Cortex of kidney (tissue), 1 donor: ENCODE measurements at places on chromosomes 1 and 21.

DNA sequence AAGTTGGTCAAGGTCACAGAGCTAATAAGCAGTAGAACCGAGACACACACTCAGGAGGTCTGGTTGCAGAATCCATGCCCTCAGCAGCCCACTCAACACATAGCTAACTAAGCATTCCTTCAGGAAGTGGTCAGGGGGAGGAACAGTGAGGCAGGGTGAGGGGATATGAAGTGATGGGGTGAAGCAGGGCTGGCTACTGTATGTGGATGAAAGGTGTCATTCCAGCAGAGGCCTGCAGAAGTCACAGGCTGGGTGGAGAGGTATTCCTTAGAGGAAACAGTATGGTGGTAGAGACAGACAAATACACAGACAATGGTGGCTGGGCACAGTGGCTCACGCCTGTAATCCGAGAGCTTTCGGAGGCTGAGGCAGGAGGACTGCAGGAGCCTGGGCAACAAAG lies 14.1 kb downstream of the TMCO4 start:
- no peak for DNase-seq

DNA sequence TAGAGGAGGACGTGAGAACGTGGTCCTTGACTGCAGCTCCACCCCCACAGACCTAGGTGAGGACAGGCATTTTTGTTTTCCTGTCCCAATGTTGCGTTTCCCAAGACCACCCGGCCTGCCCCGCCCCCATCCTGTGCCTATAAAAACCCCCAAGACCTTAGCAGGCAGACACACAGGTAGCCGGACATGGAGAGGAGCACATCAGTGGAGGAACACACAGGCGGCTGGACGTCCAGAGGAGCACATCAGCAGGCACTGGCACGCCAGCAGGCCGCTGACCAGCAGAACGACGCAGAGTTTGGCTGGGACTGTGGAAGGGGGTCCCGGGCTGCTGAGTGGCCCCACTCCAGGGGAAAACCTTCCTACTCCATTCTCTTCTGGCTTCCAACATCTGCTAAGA lies 12.7 kb upstream of the HMGCL start:
- DNase-seq: no peak

- no peak for DNase-seq
Observed at GRCh38 chr1:228034954-228035837, 28.4 kb downstream of the WNT3A start.

DNA sequence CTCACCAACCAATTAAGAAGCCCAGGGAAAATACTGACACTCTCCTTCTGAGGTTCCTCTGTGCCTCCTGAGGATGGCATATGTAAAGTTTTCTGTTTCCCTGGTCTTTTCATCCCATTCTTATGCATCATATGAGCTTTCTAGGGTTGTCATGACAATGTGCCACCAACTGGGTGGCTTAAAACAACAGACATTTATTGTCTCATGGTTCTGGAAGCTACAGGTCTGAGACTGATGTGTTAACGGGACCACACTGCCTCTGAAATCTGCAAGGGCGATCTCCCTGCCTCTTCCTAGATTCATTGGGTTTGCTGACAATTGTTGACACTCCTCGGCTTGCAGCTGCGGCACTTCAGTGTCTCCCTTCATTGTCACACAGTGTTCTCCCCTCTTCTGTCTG lies 308.4 kb downstream of the RGS7 start:
- no peak for DNase-seq

DNA sequence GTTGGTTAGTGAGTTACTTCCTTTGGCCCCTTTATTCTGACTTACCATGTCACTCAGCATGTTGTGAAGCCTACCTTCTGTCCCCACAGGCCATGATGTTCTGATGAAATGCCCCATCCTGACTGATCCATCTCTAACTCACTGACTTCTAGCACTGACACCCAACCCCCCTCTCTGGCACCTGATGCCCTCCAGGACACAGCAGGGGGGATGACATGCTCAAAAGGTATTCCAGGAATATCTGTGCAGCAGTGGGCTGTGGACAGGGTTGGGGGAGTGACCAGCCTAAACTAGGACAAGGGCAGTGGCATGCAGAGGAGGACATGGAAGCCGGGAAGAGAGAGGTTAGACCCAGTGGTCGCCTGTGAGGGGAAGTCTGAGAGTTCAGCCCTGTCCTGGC lies 25.5 kb downstream of the SYT2 start:
- no peak for DNase-seq

GRCh38 chr21:38669186-38669585 lies 136.5 kb upstream of the ETS2 start:
- DNase-seq: no peak

DNA sequence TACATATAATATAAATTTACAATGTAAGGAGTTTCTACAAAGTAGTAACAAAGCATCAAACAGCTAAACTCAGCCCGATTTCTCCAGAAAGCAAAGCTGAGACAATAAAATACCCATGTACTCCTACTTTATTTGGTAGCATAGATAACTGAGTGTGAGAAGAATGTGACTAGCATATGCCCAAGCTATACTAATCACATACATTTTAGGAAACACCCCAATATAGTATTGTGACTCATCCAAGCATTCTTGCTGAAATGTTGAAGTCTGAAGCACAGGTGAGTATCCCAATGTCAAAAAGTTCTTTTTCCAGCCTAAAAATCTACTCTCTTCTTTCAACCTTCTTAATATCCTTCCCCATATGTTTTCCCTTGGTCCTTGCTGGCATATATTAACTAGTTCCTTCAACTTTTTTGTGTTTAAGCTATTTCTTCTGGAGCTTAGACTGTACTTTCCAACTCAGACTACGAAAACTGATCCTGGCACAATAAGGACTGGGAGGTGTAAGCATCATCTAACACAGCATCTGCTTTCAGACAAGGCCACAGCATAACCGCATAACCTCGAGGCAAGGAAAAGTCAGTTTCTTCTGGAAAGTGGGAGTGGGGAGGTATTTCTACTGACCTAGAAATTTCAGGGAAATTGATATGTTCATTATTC lies 163.0 kb upstream of the RNPC3 start:
- DNase-seq: no peak

GRCh38 chr1:65056234-65056633 lies 89.9 kb upstream of the JAK1 start:
- no peak for DNase-seq

- DNase-seq: no peak
Observed at GRCh38 chr1:47697616-47698335, 259.9 kb downstream of the FOXD2 start.

- DNase-seq: no peak
Observed at GRCh38 chr1:181079382-181079781, 9.1 kb upstream of the IER5 start.

DNA sequence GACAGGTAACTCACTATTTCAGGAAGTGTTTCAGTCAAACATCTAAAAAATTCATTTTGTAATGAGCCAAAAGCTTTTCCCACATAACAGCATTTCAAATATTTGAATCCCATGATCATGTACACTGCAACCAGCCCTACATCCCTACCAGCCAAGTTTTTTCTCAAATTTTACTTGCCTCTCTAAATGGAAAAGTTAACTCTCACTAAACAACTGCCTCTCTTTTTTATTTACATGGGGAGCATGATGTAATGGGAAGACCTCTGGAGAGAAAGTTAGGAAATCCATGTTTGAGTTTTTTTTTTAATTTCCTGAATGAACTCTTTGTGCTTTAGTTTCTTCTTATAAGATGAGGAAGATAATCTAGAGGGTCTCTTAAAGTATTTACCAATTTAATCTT lies 70.5 kb downstream of the TTLL7 start:
- no peak for DNase-seq

DNA sequence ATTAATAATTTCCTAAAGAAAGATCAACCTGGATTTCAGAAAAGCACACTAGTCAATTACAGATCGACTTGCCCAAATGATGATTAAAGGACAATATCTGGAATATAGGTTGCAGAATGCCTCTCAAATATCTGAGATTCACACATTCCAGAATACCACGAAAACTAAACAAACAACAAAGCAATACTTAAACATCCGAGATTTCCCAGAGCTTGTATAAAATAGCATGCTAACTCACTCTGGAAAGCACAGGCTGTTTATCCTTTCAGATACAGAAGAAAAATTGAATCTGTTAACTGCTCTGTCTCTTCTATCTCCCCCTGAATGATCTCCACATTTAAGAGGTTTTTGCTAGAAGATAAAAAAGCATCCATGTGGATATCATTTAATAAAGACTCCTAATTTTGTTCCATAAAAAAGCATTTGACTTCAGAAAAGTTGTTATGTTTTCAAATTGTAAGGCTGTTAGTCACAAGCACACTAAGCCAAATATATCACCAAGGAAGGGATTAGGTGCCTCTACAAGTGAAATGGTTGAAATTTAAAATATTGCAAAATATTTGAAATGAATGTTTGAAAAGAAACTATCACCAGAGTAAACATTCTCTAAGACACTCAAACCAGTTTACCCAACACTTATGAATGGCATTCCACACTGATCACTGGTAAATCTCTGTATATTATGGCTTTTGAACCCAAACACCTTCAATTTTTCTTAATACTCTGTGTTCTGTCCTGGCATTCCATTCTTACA lies 865.1 kb upstream of the ADAMTS5 start:
- no peak for DNase-seq

- DNase-seq: no peak
Observed at GRCh38 chr1:216261631-216262030, 161.6 kb downstream of the USH2A start.

DNA sequence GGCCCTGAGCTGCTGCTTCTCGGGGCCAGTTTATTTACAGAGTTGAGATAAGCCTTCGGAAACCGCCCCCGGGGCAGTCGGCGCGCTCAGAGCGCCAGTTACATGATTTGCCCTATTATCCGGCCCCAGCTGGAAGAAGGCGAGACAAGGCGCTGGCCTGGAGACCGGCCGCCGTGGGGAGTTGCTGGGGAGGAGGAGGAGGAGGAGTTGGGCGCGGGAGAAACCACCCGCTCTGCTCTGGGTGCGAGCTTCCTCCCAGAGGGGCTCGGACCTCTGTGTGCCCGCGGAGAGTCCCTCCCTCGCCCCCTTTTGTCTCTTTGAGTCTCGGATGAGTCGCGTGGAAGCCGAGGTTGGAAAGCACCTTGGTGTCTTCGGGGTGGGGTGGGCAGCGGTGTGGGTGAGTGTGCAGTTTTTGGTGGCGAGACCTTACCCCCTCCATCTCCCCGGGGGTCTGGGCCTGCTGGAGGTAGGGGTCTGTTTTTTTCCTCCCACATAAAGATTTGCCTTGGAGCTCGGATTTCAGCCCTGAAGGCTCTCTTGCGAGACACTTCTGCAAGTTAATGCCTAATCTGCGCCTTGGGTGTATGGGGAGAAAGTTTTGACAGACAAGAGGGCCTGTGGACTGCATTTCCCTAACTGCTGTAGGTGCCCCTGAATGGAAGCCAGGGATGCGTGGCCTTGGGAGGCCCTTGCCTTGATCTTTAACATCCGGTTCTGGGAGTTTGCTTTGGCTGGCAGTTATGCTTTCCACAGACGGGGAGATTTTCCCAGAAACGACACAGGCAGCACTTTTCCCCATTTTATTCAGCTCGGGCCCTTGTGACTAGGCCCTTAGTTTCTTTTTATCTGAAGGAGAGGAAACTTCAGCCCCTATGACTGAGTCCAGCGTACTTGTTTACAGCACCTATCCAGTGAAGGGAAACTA lies 80.0 kb downstream of the NDUFS5 start:
- no peak for DNase-seq

DNA sequence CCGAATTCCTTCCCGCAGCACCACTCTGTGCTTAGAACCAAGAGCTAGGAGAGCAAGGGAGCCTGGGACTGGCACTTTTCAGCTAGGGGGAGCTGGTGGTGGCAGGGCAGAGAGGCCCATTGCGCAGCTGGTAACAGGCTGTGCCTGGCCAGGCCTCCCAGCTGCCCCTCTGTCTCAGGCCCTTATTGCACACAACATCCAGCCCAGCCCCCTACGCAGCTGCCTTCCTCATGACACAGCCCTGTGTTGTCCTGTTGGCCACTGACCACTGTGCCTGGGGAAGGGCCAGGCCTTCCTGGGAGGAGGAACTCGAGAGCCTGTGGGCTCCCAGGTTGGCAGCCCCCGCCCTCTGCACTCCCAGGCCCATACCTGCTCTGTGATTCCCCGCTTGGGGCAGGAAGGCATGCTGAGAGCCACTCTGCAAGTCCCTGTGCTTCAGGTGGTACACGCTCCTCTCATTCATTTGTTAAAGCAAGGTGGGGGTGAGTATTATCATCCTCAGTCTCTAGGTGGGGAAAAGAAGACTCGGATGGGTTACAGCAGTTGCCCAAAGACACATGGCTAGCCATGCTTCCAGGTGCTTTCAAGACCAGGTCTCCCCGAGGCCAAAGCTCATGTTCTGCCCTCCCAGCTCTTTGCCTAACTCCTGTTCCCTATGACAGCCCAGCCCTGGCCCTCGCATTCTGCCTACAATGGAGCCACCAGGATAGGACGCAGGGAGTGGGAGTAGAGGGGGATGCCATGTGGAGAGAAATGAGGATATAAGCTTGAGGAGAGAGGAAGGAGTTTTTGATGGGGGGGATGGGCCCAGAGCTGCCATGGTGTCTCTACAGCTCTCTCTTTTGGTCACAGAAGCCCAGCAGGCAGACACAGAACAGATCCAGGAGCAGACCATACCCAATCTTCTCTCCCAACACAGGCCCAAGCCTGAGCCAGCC lies 81.8 kb downstream of the TMEM53 start:
- no peak for DNase-seq

GRCh38 chr1:87820668-87821334 lies 492.1 kb downstream of the LMO4 start:
- DNase-seq: no peak

DNA sequence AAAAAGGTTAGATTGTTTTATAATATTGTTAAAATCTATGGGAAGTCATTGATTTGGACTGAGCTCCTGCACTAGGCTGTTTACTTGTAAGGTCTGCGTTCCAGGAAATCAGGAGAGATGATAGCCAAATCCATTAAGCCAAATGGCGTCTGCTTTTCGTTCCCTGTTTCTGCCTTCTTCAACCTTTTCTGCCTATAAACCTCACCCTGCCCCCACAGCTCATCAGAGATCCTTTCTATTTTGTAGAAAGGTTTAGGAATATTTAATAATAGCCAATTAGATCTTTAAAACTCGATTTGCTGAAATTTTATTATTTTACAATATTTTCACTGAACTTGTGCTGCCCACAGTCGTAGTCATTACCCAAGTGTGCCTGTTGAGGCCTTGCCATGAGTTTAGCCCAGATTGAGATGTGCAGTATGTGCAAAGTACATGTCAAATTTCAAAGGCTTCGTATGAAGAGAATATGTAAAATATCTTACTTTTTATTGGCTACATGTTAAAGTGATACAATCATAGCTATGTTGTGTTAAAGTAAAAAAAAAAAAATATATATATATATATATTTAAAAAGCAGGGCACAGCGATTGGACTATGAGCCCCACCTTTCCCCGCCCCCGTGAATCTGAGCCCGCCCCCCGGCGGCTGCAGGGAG lies 444 bp upstream of the IARS2 start:
- DNase-seq: no peak

DNA sequence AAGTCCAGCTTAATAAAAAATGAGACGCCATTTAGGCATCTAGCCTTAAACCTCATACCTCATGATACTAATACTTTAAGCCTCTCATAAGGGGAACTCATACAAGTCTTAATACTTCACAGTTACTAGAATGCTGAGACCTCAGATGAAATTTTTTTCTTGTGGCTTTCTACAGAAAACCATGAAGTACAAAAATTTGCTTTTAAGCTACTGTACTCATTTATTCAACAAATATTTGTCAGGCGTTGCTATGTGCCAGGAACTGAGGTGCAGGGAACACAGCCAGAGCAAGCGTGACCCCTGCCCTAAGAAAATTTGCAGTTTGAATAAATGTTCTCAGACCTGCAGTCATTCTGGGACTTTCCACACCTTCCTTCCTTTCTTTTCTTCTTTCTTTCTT lies 150.6 kb downstream of the MRPL39 start:
- DNase-seq: no peak

GRCh38 chr1:46244656-46245371 lies 2.7 kb upstream of the RAD54L start:
- no peak for DNase-seq

GRCh38 chr21:17359781-17360180 lies 153.1 kb upstream of the CXADR start:
- no peak for DNase-seq
